ENCODE measurements at places on chromosomes 11 and 22.

DNA sequence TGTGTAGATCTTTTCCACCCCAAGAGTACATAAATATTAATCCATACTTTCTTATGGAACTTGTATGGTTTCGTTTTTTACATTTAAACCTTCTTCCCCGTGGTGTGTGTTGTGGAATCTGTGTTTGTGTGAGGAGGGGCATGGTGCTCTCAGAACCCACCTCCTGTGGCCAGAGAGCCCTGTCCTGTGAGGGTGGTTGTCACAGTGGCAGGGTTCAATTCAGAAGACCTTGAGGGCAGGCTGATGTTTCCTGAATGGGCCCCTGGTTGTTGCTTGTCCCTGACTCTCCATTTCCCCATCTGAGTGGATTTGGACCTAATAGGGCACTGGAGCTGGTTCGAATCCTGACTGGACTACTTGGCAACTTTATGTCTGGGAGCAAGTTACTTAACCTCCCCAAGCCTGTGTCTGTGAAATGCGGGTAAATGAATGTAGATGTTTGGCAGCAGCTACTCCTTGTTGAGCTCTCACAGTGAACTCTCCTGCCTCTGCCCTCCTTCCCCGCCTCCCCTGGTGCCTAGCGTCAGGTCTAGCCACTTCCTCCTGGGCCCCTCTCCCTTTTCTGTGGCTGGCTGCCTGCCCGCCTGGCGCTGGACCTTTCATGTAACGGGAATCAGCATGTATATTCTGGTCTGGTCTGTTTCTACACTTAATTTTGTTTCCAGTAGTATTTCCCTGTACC, 7.3 kb downstream of the NEAT1 start:
- DNase-seq: no peak

GRCh38 chr22:49812838-49813237, 14.8 kb downstream of the BRD1 start:
- DNase-seq: no peak

DNA sequence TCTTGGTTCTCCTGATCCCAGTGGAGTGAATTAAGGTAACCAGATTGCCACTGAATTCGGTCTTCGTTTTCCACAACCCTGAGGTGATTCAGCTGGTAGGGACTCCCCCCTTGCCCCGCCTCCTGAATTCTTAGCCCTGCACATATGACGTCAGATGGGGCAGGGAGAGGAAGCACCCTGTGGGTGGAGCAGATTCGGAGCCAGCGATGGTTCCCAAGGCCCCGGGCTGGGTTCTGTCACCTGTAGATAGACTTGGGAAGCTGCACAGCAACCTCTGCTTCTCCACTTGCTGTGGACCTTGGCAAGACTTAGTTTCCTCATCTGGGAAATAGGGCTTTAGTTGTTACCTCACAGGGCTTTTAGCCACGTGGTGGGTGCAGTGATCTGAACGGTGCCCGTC, 67.8 kb downstream of the CTTN start:
- DNase-seq: no peak

GRCh38 chr11:45265969-45266675, 20.0 kb downstream of the SYT13 start:
- no peak for DNase-seq

GRCh38 chr11:10351435-10351764, 46.5 kb downstream of the ADM start:
- no peak for DNase-seq

GRCh38 chr11:132920451-132921096, 611.7 kb downstream of the OPCML start:
- DNase-seq: no peak

DNA sequence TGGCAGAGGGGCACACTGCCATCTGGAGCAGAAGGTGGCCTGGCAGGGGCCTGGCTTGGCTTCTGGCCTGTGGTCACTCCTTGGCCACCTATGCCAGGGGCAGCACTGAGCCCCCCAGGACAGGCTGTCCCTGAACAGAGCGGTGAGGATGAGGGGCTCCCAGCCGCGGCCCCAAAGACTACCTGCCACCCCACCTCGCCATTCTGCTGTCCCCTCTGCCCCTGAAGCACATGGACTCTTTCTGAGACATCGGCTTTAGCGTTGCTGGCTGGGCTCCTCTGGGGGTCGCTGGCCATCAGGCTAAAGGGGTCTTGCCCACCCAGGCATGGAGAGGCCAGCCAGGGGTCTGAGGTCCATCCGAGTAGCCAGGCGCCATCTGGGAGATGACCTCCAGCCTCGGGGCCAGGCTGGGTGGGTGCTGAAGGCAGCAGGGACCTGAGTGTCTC, 87.8 kb downstream of the WNT7B start:
- DNase-seq: no peak

GRCh38 chr22:29647954-29648737, 44.7 kb downstream of the NF2 start:
- DNase-seq: no peak

GRCh38 chr22:35432228-35432905, 32.4 kb downstream of the MCM5 start:
- DNase-seq: no peak

GRCh38 chr11:19658344-19658743, 54.3 kb upstream of the NAV2 start:
- no peak for DNase-seq

DNA sequence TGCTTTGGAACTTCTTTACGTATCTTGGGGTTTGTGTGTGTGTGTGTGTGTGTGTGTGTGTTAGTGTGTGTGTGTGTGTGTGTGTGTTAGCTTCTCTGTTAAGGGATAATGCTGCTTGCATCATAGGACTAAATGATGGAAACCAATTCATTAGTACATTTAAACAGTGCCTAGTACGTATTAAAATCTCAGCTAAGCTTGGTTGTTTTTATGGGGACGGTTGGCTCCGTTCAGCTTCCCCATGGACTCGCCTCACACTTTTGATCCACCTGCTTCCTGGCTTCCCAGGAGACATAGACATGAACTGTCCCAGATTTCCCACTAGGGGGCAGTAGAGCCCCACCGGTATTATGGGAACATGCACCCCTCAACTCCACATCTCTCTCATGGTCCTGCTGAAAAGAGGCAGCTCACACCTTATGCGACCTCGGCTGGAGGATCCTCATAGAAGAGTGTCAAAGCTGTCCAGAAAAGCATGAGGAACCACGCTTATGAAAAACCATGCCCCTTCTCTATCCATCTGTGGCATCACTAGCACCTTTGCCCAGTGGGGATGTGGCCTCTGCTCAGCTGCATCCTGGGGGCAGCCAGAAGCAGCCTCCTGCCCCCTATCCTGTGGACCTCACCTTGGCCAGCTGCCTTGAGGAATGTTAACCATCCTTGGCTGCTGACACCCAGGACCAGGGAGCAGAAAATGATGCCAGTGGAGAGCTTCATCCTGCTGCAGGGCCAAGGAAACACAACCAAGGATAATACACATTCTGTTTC, 9.7 kb upstream of the SAAL1 start:
- DNase-seq: peak; percentile 39

DNA sequence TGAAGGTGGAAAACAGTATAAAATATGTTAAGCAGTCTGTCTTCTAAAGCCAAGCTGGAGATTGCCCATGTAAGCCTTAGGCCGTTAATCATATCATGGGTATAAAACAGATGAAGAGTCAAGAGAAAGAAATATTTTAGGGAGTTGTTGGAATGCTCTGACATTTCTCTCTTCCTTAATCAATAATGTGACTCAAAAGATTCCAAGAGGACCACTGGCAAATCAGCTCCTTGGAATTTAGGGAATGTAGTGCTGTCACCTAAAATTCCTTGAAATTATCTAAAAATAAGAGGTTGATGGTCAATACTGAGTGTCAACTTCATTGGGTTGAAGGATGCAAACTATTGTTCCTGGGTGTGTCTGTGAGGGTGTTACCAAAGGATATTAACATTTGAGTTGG, 525.9 kb downstream of the KCNA4 start:
- DNase-seq: no peak

DNA sequence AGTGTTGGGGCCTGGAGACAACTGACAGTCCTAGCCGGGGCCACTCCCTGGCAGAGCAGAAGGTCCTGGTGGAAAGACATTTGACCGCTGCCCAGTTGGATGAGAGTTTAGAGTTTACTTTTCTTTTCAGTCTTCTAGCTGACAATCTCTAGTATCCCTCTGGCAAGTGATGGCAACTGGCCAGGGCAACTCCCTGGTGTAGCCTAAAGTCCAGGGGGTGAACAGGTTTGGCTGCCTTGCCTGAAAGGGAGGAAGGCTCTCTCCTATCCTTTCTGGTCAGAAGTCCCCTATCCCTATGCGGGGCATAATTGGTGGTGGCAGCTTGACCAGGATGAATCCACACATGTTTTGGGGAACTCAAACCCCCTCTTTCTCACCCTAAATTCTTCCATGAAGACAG, 16.8 kb upstream of the MSANTD2 start:
- no peak for DNase-seq

GRCh38 chr11:74696939-74697675, 34.1 kb downstream of the CHRDL2 start:
- DNase-seq: no peak

DNA sequence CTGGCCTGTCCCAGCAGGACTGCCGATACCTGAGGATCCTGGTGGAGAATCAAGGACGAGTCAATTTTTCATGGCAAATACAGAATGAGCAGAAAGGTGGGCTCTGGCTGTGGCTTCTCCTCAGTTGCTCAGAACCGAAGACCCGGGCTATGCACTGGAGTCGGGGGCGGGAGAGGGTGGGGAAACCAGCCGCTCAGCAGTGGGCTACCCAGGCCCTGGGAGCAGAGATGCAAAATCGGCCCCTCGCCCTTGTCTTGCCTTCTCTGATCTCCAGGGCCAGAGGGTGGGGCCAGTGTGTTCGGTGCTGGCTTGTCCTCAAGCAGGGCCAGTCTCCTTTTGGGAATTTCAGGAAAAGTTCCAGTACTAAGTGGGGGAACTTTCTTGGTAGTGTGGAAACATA, 18.4 kb upstream of the GLB1L2 start:
- no peak for DNase-seq

DNA sequence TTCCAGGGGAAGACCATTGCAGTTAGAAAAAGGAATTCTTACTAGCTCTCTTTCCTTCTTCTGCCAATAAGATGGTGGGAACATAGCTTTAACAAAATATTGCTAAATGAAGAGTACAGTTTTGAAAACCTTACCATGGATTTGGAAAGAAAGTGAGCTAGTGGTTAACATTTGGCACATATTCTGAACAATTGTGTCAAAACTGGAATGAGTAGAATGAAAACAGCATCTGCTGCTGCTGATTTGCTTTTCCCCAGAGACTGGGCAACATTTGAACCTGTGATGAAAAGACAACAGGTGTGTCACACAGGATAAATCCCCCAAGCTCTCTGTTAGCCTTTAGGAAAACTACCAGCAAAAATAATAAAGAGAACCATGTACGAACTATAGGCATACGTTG, 761.4 kb downstream of the KCNA4 start:
- DNase-seq: no peak

GRCh38 chr22:36936362-36937116, 23.1 kb downstream of the CSF2RB start:
- DNase-seq: no peak

DNA sequence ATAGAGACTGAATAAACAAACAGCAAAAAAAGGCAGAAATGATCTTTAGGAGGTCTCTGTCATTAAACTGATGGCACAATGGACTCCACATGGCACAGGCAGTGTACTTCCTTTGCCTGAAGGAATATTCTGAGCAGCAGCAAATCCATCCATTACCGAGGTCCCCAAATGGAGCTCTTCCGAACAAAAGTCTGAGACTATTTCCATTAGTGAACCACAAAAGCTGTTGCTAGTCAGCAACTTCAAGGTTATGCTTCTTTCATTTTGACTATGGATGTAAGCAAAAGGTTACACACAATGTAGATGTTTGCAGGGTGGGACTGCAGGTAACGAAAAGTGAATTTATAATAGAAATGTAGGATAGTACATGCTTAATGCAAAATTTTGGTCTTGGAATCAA, 14.5 kb downstream of the NARS2 start:
- DNase-seq: no peak

GRCh38 chr11:59078435-59078834, 7.7 kb upstream of the GLYATL1B start:
- DNase-seq: no peak

GRCh38 chr11:60764879-60765278, 8.2 kb downstream of the MS4A15 start:
- DNase-seq: no peak

DNA sequence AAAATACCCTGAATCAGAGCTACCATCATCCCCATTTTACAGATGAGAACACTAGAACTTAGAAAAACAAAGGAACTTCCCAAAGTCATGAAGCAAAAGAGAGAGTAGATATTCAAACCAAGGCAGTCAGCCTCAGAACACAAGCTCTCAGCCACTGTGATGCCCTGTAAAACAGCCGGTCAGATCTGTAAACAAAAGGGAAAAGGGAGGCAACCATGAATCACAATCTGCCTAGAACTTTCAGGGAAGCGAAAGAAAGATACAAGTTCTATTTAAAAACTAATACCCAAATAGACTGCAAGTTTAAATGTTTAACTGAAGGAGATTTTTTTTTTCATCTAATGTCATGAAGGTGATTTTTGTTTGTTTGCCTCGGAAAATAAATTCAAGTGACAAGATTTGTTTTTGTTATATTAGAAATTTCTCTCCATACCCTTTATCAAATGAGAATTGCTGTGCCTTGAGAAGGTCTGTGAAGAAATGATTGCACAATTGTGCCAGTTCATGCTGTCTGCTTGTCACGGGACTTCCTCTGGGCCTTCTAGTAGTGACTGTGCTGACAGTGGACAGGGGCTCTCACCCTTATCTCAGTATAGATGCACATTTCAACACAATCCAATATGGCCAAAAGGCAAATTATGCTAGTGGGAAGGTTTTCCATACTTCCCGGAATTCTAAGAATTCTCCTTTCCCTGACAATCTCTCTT, 11.7 kb downstream of the SAA1 start:
- no peak for DNase-seq

GRCh38 chr22:35377735-35378134, 3.2 kb upstream of the HMOX1 start:
- no peak for DNase-seq

DNA sequence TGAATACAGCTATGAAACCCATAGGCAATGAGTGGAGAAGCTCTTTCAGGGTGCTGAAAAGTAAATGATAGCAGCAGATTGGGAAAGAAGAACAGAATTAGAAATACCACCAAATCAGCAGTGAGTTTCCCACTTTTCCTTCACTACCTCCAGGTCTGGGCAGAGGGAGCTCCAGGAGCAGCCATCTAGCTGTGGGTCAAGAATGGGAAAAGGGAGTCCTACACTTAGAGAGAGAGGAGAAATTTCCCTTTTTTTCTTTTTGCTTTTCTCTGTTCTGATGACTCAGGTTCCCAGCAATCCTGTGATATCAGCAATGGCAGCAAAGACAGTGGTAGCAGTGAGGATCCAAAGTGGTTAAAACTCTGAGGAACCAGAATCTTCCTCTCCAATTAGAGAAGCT, 263.9 kb downstream of the NXPE2 start:
- no peak for DNase-seq
